ENCODE measurements at places on chromosomes 12 and 14.

DNA sequence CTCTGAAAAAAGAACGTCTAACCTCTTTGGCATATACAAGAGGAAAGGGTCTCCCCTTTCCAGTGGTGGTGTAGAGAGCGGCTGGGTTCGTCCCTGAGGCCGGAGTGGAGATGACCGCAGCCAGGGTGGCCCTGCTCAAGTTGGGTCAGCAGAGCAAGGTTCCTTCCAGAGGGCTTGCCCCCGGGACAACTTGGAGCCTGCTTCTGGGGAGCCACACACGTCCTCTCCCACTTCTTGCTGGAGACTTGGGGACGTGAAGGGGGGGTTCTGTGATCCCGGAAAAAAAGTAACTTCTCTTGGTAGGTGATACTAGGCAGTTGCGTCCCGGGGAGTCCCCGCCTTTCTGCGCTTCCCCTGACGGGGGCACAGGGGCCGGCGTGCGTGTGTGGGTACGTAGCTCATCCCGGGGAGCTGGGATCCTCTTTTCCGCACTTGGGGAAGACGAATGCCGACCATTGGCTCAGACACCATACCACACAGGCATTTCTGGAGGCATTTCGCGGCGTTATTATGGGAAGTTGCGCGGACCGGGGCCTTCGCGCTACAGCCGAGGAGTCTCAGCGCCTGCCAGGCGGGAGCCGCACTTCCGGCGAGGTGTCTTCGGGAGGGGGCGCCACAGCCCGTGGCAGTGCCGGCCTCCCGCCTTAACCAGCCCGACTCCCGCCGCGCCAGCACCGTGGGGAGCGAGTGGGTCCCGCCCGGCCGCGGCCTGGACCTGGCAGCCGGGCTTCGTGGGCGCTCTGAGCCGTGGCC lies 14.8 kb upstream of the PAX9 start:
- DNase-seq = peak; percentile 78

GRCh38 chr12:20006871-20007730 lies 361.2 kb upstream of the PDE3A start:
- DNase-seq = no peak

- no peak for DNase-seq
Measured at GRCh38 chr14:81263777-81264410, 43.1 kb upstream of the GTF2A1 start.

GRCh38 chr12:95884998-95885397 lies 26.2 kb downstream of the SNRPF start:
- DNase-seq = no peak

DNA sequence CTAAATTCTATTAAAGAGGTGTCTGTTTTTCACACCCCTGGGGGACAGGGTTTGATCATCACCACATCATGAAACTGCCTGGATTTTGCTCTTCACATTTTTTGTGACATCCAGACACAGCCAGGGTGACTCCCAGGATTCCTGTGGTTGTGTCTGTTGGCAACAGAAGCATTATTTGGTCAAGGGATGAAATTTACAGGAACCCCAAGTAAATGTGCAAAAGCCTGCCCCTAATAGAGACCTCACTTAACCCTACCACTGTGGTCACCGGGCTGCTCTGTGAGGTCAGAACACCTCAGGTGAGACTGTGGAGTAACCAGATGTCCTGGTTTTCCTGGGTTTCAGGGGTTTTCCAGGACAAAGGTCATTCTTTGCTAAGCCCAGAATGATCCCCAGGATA lies 103.8 kb downstream of the DAD1 start:
- no peak for DNase-seq

DNA sequence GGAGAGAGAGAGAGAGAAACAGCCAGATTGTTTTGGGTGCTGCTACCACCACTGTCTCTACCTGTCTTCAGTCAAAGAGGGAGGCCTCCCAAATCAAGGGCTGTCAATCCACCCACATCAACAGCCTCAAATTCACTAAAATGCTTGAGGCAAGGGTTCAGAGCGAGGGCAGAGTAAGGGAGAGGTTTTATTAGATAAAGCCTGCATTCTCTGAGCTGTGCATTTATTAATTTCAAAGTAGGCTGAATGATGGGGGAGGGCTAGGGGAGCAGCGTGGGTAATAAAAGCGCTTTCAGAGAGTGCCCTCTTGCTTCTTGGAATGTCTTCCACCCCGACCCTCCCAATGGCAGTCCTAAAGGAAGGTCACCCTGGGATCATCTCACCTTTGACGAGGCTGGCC lies 636.5 kb upstream of the TBX3 start:
- DNase-seq = no peak

DNA sequence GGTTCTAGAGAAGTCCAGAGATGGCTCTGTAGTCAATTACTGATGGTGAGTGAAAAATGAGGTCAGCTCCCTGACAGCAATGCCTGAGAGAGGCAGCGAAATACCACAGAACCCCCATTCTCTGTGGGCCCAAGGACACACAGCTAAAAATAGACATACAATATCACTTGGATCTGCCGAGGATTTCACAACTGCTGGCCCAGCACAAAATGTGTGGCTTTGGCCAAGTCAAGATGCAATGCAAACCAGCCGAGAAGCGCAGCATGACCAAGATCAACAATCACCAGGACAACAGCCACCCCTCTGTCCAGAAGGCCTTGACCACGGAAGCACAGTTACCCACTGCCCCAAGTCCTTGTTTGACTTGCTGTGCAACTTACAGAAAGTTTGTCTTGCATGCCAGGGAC lies 52.2 kb downstream of the CKAP4 start:
- no peak for DNase-seq

DNA sequence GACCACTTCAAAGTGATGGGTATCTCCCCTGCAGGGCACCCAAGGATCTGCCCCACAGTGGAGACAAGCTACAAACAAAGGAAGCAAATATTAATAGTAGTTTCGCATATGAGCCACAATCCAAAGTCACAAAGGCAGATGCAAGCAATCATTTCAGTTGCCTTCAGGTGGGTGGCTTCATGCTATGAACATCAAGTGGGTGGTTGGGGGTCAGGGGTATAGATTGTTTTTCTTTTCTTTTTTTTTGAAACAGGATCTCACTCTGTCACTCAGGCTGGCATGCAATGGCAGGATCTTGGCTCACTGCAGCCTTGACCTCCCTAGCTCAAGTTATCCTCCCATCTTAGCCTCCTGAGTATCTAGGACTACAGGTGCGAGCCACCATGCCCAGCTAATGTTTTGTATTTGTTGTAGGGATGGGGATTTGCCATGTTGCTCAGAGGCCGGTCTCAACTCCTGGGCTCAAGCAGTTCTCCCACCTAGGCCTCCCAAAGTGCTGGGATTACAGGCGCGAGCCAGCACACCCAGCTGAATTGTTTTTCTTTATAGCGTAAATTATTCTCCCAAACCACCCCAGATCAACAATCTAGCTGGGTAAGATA lies 13.4 kb upstream of the NT5DC3 start:
- no peak for DNase-seq

DNA sequence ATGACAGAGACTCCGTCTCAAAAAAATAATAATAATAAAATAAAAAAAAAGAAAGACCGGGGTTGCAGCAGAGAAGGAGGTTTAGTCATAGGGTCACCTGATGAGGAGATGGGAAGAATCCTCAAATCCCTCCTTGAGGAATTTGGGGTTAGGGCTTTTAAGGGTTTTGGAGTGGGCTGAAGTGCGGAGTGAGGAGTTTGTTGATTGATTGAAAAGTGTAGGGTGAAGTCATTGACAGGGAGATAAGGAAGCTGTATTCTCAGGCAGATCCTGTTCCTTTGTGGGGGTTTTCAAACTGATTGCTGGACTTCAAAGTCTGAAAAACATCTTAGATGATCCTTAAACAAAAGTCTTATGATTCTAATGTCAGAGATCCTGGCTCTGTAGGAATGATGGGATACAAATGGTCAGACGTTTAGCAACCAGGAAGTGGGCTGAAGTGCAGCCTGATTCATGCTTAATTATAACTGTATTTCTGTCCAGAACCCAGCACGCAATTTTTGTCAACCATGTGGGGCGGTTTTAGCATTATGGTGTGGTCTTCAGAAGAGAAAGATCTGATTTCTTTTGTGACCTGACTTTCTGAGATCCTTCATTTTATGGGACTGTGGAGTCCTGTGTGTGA lies 16.0 kb downstream of the FNTB start:
- no peak for DNase-seq

DNA sequence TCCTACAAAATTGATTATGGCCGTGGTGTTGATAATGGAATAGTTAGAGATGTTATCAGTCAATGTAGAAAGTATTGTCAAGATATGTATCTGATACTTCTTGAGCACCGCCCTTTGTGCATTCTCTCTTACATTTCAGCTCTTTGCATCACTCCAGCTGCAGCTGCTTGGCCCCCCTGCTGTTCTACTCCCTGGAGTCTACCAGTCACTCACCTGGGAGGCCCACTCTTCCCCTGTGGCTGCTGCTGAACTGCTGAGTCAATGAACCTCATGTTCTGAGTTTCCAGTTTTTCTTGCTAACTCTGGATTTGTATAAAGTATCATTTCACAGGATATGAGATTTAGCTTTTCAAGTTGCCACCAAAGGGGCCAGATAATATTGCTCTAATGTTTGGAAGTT lies 312.8 kb upstream of the SLC16A7 start:
- peak; percentile 22 for DNase-seq

- DNase-seq = peak; percentile 22
Measured at GRCh38 chr14:97723819-97724218, 926.6 kb downstream of the VRK1 start.
